NCI-H774 (cell line): ENCODE measurements at places on chromosomes 1 and 21.

DNA sequence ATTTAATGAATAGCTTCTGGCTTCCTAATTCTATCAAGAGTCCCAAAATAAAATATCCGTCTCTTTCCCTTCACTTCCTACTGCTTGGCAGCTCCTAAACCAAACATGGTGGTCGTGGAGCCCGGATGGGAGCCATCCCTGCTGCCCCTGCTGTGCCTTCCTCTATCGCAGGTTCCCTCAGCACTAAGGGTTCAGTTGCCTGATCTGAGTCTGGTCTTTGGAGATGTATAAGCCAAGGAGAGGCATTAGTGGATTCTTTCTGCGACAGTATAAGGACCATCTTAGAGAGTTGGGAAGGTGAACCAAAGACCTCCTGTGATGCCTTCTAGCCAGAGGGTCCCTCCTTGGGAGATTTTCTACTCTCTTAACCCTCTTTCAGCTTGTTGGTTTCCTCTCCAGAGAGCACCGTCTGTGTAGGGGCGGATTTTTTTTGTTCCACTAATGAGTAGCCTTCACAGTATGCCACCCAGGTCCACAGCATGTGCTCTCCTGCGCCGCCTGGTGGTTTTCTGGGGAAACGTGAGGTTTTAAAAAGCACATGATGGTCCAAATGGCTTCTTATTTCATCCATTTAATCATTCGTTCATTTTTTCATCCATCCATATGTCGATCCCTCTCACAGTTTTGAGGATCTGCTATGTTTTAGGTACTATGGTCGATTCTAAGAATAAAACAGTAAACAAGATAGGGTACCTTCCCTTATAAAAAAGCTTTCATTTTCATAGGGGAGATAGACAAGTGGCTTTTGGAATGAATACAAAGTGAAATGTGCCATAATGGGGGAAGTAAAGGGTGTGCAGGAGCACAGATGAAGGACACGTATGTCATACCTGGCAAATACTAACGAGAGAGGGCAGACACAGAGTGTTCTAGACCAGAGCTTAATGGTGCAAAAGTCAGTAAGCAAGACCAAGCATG is 71.0 kb downstream of the NFASC start:
- DNase-seq, result peak; percentile 56

DNA sequence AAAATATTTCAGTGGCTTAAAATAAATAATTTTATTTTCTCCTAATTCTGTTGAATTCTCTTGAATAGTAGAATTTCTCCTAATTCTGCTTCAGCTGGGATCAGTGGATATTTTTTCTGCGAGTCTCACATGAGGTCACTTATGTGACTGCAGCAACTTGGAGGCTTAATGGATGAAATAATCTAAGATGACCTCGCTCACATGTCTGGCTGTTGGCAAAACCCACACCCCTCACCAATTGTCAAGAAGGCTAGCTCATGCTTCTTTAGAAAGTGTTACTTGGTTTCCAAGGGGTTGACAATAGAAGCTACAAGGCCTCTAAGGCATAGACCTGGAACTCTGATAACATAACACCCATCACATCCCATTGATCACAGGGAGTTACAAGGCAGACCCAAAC is 156.9 kb upstream of the DPYD start:
- DNase-seq, result no peak

GRCh38 chr1:212539737-212540430 is 68.7 kb upstream of the ATF3 start:
- DNase-seq, result no peak

DNA sequence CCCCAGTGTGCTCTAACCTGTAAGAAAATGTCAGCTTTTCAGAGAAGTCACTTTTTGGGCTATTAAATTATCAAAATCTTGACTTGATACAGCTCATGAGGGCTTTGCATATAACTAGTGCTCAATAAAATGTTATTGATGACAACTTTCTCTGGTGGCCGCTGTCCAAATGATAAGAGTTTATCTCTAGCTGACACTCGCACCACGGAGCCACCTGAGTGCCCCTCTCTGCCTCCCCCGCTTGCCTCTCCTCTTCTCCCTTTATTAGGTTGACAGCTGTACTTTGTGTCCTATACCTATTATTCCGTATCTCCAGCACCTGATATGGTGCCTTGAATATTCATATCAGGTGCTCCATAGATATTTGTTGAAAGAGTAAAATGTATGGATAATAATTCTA is 82.8 kb downstream of the PHTF1 start:
- no peak for DNase-seq

DNA sequence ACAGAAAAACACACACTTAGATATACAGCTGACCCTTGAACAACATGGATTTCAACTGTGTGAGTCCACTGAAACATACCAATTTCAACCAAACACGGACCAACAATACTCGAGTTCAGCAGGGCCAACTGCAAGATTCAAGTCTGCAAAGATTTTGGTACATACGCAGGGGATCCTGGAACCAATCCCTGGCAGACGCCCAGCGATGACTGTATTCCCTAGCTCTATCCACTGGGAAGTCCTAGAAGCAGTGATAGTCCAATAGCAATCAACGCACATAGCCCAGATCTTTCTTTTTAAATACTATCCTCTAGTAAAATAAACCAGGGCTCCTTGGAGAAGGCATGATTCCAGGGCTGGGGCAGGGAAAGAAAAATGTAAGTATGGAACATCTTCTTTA is 9.0 kb downstream of the DDX59 start:
- no peak for DNase-seq

DNA sequence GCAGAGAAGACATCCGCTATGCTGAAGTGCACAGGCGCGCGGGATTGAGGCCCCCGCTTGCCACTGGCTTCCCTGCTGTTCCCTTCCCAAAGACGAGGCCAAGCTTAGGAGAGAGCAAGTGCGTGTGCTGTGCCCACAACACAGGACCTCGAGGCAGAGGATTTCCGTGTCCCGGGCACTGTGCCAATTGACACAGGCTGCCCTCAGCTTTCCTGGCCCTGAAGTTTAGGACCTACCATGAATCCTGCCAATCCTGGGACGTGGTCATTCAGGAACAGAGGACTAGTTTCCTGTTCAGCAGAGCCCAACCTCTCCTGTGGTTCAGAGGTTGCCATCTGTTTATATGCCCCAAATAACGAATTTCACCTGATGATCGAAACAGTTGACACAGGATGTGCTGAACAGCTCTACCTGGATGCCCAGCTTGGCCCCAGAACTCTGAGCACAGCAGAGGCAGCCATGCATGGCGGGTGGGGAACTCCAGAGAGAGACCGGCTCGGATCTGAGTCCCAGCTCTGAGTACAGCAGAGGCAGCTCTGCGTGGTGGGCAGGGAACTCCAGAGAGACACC is 22.0 kb downstream of the SLC37A1 start:
- no peak for DNase-seq

DNA sequence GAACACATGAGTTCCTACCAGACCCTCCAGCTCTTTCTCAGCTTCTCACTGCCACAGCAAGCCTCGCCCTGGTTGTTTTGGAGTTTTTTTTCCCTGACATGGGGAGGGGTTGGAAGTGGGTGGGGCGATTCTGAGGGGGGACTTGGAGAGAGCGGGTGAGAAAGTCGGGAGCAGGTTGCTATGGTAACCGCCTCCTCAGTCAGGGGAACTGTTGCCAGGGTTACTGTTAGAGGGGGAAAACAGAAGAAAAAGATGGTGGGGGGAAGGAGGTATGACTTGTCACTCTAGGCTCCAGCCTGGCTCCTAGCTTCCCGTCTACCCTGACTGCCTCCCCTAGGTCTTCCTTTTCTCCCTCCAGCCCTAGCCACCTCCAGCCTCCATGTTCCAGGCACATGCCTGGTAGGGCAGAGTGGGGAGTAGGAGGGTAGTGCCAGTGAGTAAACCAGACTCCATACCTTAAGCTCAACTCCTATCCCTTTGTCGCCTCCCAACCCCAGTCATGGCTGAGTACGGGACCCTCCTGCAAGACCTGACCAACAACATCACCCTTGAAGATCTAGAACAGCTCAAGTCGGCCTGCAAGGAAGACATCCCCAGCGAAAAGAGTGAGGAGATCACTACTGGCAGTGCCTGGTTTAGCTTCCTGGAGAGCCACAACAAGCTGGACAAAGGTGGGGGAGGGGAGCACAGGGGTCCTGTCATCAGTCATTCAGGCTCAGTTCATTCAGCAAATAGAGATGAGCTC is 6.0 kb downstream of the PEA15 start:
- no peak for DNase-seq

GRCh38 chr1:217770918-217771317 is 139.8 kb downstream of the SPATA17 start:
- no peak for DNase-seq

DNA sequence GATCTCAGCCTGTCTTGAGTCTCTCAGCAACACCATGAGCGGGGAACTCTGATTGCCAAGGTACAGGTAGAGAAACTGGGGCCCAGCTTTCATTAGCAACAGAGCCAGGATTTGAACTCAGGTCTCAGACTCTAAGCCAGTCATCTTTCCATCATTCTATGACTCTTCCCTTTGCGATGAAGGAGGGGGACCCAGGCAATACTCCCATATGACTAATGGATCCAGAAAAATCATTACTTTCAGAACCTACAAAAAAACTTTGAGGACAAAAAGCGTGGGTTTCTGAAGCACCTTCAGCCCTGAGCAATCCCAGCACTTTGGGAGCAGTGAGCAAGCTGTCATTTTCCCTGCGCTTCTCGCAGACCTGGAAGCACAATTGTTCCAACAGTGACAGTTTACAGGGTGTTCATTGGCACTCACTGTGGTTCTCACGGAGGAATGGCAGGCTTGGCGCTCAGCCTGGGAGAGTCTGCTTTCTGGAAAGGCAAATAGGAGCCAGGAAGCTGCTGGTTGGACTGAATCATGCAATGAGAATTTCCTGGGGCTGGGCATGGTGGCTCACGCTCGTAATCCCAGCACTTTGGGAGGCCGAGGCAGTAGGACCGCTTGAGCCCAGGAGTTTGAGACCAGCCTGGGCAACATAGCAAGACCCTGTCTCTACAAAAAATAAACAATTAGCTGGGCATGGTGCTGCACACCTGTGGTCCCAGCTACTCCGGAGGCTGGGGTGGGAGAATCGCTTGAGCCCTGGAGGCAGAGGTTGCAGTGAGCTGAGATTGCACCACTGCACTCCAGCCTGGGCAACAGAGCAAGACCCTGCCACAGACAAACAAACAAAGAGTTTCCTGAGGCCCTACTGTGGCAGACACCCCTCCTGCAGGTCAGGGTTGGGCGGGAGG is 40.1 kb downstream of the SLC2A7 start:
- DNase-seq, result no peak

- DNase-seq, result no peak
Measured at GRCh38 chr1:165763442-165763841, 5.2 kb downstream of the TMCO1 start.

GRCh38 chr1:96843196-96843595 is 121.6 kb downstream of the PTBP2 start:
- no peak for DNase-seq

- no peak for DNase-seq
Measured at GRCh38 chr1:147527941-147528936, 13.1 kb upstream of the BCL9 start.

GRCh38 chr1:146051452-146051851 is 29.9 kb upstream of the HJV start:
- DNase-seq, result no peak

GRCh38 chr1:28457678-28458077 is 48.2 kb upstream of the RCC1 start:
- no peak for DNase-seq

GRCh38 chr21:44632067-44632466 is 5.1 kb upstream of the KRTAP10-10 start:
- DNase-seq, result no peak

DNA sequence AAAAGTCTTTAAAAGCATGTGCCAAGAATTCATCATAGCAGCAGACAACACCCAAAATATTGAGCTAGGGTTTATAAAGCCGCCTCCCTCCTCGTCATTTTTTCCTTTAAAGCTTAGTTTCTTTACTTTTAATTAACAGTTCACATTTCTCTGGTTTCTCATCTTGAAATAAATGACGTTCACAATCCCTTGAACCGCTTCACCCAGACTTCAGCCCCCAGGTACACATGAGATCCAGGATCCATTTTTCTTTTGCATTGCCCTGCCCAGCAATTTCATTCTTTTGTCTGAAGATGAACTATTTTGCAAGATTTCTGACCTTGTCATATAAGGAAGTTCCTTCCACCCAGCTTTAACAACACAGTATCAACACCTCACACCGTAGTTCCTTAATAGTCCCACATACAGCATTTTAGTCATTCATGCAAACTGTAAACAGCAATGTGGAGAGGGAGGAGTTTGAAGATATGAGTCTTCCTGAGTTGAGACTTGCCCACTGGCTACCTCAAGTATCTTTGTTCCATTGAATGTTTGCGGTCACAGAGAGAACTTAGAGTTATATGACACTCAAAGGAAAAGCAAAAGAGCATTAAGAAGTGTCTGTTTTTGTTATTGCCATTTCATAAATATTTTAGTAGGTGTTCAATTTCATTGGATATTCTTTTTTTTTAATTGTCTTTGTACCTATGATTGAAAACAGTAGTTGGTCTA is 35.3 kb upstream of the CACYBP start:
- no peak for DNase-seq

DNA sequence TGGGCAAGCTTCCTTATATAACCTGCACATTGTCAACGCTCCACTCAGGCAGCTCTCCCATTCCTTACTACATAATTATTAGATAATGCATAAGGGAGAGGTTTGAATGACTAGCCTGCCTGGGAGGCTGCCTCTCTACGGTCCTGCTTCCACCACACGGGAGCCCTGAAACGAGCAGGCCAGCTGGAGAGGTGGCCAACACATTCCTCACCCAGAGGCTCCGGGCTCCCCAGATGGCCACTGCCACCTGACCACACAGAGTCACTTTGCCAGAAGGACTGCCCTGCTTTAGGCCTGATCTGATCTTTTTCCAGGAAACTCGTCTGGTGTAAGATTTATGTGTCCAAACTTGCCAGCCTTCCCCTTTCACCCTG is 27.9 kb downstream of the HIVEP3 start:
- DNase-seq, result no peak

DNA sequence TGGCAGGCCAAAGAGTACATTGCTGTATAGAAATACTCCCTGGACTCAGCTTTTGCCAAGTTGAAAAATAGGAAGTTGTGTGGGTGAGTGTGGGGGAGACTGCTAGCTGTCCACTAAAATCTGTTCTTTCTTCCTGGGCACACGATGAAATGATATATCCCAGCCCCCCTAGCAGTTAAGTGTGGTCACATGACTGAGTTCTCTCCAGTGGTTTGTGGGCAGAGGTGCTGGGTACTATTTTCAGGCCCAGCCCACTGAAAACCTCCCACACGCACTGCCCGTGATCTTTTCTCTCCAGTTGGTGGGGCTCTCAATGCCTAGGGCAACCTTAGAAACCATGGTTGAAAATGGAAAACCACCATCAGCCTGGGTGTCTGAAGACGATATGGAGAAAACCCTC is 119.7 kb upstream of the LMO4 start:
- no peak for DNase-seq

GRCh38 chr1:183609759-183610452 is 19.6 kb upstream of the NCF2 start:
- DNase-seq, result no peak

GRCh38 chr1:180252638-180253536 is 22.8 kb downstream of the LHX4 start:
- peak; percentile 16 for DNase-seq

GRCh38 chr1:57910782-57911181 is 486.9 kb upstream of the DAB1 start:
- no peak for DNase-seq
